ENCODE measurements at places on chromosomes 5 and 9.

DNA sequence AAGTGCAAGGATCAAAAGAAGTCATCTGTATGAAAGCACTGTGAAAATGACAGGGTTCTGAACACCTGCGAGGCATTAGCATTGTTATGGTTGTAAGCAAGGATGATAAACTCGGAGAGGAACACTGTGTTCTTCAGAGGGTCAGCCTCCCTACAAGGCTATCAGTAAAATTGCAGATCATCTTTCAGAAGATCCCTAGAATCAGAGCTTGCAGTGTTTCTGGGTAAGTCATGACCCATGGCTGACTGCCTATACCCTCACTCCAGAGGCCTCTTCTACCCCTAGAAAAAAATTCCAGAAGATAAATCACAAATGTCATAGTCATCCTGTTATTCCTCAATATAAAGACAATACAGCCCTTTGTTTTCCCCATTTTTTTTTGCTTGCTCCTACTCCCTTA, 292.6 kb downstream of the DMAC1 start:
- DNase-seq, result no peak

DNA sequence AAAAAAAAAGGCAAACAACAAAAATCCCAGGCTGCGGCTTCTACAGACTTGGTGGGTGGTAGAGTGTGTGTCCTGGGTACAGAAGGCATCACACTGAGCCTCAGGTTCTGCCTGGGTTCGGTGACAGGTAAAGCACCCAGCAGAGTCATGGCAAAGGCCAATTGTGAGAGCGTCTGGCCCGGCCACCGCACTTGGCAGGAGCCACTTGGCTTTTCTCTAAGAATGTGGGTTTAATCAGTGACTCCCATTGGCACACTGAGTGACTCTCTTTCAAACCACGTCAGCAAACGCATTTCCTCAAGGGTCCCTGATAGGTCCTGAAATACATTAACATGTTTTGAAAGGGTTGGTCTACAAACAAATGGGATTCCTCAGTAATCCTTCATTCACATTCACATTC, 17.0 kb downstream of the COL23A1 start:
- no peak for DNase-seq

DNA sequence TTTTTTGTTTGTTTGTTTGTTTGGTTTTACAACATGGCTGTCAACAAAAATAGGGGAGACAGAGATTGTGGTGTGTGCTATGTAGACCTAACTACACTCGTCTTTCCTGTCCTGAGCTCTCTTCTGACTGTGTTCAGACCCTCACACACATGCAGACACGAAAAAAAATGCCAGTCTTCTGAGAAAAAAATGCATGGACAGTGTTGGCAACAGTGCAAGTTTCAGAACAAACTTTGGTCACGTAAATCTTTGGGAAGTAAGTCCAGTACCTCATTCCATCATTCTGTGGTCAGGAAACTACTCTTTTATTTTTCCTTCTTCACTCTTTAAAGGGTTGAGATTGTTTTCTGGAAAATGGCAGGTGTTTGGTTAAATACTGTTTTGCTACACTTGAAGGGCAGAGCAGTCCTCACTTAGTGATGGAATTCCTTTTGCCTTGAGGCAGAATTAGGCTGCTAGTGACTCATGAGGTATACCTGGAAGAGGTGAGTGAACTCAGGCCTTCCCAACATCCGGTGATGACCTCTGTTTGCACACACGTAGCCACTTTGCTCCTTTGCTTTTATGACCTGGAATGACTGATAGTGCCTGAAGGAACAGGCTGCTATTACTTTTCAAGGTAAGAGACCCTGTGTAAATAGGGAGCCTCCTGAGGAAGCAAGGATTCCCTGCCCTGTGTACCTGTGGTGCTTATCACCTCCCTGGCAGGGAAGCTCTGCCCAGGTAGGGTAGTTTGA, 81.6 kb upstream of the TNFAIP8 start:
- no peak for DNase-seq

- no peak for DNase-seq
Measured at GRCh38 chr9:136318111-136318775, 9.1 kb upstream of the GPSM1 start.

DNA sequence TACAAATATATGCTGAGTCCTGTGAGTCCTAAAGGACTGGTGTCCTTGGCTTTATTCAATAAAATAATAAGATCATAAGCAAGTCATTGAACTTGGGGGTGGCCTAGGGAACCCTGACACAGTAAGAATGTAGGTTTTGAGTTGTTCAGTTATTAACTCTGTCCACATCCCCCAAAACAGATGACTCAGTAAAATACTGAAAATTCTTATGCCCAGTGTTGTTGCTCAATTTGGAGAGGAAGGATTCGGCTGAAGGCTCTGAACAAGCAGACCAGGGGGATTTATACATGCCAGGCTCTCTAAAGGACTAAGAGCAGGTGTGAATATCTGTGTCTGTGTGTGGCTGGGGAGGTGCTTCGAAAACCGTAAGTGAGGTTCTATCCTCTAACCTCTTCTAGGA, 173.7 kb downstream of the RMI1 start:
- no peak for DNase-seq

GRCh38 chr9:80538976-80539375, 967.2 kb downstream of the TLE4 start:
- no peak for DNase-seq

DNA sequence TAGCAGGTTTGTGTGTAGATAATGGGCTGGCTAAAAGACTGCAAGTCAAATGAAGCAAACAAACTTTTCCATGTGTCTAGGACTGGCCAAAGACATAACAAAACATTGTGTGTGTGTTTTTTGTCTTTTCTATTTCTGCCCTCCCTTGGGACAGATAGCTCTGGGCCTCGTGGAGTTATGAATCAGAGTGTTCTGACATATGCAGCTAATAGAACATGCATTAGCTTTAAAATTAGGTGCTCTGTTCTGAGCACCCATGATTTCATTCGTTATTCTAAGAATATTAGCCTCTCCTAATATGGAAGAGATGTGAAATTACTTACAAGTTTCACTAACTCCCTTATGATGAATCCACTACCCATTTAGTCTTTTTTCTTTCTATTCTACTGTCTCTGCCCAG, 367.3 kb upstream of the PAPPA start:
- DNase-seq, result no peak

All from GM13976 (cell line).